Activated T-cell treated with anti-CD3 and anti-CD28 coated beads for 1 hour (primary cell): ENCODE measurements at places on chromosomes 6 and 20.

DNA sequence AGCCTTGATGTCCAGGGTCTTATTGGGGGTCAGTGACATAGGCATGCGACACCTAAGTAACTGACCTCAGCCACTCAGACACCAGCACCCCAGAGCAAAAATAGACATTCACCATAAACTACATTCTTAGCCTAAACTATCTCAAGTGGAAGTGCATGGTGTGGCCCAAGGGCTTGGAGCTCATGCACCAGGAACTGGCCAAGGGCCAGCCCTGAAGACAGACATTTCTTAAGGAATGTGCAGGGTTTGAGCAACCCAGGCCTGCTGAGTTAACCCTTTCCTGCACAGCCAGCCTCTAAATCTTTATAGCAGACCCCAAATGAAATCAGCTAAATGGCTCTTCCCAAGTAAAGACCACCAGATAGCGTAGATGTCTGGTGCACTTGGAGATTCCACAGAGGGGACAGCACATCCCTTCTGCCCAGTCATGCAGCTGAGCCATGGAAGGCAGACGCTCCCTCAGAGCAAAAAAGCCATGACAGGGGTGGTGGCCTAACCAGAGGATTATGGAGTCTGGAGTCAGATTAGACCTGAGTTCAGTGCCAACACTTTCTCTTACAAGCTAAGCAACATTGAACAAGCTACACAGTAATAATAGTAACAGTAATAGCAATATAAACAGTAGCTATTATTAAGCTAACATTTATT lies 222.6 kb downstream of the ZMYND8 start:
- no peak for DNase-seq

DNA sequence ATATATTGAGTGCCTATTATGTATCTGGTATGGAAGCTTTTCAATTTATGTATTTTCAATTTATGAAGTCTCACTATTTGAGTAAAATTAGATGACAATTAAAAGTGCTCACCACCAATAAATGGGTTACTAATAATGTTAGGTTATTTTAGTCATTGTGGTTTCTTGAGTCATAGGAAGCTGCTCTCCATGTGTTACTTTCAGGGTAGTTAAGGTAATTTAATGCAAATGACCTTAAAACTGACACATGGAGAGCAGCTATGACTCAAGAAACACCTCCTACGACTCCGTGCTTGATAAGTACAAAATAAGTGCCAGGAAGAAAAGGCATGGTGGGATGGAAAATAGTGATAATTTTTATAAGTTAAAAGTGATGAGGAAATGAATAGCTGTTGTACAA lies 16.5 kb upstream of the TINAG start:
- DNase-seq = no peak

GRCh38 chr6:6994796-6995195 lies 113.0 kb upstream of the RREB1 start:
- DNase-seq = no peak

GRCh38 chr20:602111-602970 lies 7.8 kb downstream of the TCF15 start:
- no peak for DNase-seq

GRCh38 chr6:134165561-134166201 lies 113.3 kb upstream of the SLC2A12 start:
- no peak for DNase-seq

GRCh38 chr6:133410638-133411435 lies 169.7 kb downstream of the EYA4 start:
- DNase-seq = no peak

GRCh38 chr6:53375847-53376246 lies 27.1 kb upstream of the ELOVL5 start:
- DNase-seq = no peak

DNA sequence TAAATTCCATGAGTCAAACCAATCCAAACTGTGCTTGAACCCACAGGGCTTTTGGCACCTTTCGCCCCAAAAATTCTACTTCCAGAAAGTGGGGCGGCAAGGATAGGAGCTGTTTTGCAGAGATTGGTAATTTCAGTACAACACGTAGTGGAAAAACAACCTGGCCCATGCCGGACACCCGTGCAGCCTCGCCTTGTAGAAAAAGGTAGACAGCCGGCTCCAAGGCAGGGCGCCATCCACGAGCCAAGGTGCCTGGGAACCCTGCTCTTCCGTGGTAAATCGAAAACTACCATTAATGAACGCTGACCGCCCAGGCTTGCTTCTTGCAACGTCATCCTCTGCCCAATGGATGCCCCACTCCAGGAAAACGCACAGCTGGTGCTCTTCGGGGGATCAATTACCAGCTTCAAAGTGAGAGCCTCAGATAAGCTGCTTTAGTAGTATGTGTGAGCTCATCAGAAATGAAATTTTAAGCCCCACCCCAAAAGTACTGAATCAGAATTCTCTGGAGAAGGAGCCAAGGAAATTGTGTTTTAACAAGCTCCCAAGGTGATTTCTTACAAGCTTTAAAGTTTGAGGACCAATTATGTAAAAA lies 1.8 kb downstream of the OOEP start:
- DNase-seq = no peak

- no peak for DNase-seq
Observed at GRCh38 chr6:52739134-52739533, 24.1 kb downstream of the GSTA2 start.

DNA sequence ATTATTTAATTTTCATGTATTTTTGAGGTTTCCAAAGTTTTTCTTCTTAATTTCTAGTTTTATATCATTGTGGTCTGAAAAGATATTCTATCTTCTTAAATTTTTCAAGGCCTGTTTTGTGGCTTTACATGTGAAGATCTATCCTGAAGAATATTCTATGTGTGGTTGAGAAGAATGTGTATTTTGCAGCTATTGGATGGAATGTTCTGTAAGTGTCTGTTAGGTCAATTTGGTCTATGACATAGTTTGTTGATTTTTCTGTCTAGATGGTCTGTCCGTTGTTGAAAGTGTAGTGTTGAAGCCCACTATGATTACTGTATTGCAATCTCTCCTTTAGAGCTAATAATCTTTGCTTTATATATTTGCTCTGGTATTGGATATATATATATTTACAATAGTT lies 125.7 kb downstream of the CRYBG1 start:
- no peak for DNase-seq

- DNase-seq = no peak
Observed at GRCh38 chr6:79646006-79646405, 14.9 kb downstream of the SH3BGRL2 start.

GRCh38 chr6:75611702-75612375 lies 10.2 kb downstream of the SENP6 start:
- DNase-seq = no peak
